Activated CD8-positive, alpha-beta T cell treated with anti-CD3 and anti-CD28 coated beads, Interleukin-2, amount 10 ng/mL, durations not matched to agents 7 days and 5 days (primary cell): ENCODE measurements at places on chromosomes 6 and 20. TPM values are rescaled to one million over a fixed set of nuclear protein-coding genes. Genes with fewer than 3 reads are reported as not detected.

The GSTA3 gene
- not detected for total RNA-seq

- no peak for DNase-seq
Measured at GRCh38 chr6:100176311-100176950, 182.4 kb upstream of the MCHR2 start.

GRCh38 chr6:11362564-11362963 is 130.1 kb upstream of the NEDD9 start:
- no peak for DNase-seq

The MEI4 gene
- not detected for total RNA-seq

The CLPSL1 gene
- total RNA-seq = not detected

- DNase-seq = peak; percentile 32
Measured at GRCh38 chr6:29516108-29516507, 28.4 kb upstream of the MAS1L start.

The ID1 gene
- total RNA-seq = 0.50 TPM

GRCh38 chr6:90080876-90081481 is 186.7 kb downstream of the GJA10 start:
- peak; percentile 92 for DNase-seq

DNA sequence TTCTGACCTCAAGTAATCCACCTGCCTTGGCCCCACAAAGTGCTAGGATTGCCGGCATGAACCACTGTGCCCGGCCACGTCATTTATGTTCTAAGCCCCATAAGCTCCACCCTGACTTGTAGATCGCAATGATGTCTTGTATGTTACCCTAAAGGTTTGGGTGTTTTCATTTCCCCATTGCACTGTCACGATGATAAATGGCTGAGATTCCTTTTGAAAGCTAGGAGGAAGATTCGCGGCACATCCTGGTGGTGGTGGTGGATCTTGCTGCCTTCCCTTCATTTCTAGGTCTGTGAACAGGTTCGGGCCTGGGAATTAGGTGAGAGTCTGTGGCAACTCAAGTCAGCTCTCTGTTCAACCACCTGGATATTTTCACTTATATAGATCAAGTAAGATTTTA is 28.3 kb downstream of the MUC22 start:
- DNase-seq = no peak

- DNase-seq = no peak
Measured at GRCh38 chr20:7691647-7692269, 248.5 kb downstream of the HAO1 start.
